ENCODE measurements at places on chromosomes 1 and 21. TPM values are rescaled to one million over a fixed set of nuclear protein-coding genes. Genes with fewer than 3 reads are reported as not detected.

BARHL2 gene
- not detected for total RNA-seq

CFHR2 gene
- not detected for total RNA-seq

CATSPERE gene
- 0.21 TPM for total RNA-seq

F13B gene
- not detected for total RNA-seq

C1orf226 gene
- 3.7 TPM for total RNA-seq

C1orf210 gene
- total RNA-seq = 4.8 TPM

- no peak for DNase-seq
These were observed 608.7 kb upstream of the PLXNA2 start for GRCh38 chr1:208852911-208853310.

DNA sequence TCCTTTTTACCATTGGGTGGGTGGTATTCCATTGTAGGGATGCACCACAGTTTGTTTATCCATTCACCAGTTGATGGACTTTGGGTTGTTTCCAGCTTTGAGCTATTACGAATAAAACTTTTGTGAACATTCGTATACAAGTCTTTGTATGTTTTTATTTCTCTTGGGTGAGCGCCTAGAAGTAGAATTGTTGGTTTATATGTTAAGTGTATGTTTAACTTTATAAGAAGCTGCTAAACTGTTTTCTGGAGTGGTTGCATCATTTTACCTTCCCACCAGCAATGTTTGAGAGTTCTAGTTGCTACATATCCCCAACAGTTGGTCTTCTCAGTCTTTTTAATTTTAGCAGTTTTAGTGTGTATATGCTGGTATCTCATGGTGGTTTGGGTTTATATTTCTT is 132.5 kb downstream of the PEX14 start:
- no peak for DNase-seq

- no peak for DNase-seq
These were observed 59.6 kb upstream of the OLIG2 start for GRCh38 chr21:32966120-32966519.

GRCh38 chr1:182556279-182556678 is 32.8 kb downstream of the RNASEL start:
- DNase-seq = peak; percentile 10

DNA sequence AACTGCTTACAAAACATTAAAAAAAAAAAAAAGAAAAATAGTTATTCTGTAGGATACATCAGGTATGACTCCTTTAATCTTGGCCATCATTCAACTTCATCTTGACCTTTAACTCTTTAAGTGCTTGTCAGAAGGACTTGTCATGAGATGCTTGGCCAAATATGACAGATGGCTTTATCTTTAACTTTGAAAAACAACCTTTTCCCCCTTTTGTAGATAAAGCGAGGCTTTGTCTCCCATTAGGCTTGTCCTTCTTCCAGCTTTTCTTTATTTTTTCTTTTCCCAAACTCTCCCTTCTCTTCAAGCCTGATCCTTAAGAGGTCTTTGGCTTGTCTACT is 2.3 kb downstream of the SRSF10 start:
- DNase-seq = no peak

GRCh38 chr1:55326496-55327243 is 111.5 kb upstream of the USP24 start:
- no peak for DNase-seq

DNA sequence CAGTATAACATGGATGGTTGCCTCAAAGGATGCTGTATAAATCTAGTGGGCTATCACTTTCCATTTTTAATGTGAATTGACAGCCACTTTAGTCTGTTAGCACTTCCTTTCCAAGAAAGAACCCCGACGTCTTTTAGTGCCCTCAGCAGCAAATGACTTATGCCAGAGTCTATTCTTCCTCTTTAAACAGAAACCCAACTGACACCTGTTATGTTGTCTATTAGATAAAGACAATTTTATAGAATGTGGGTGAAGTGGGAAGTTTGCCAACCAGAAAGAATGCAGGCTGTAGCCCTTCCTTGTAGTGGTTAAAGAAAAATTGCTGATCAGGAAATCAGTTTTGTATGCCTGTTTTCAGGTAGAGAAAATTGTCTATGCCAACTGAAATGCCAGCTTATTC is 344.9 kb downstream of the ZNF326 start:
- DNase-seq = no peak

GRCh38 chr1:220914283-220915116 is 35.3 kb downstream of the HLX start:
- no peak for DNase-seq

DNA sequence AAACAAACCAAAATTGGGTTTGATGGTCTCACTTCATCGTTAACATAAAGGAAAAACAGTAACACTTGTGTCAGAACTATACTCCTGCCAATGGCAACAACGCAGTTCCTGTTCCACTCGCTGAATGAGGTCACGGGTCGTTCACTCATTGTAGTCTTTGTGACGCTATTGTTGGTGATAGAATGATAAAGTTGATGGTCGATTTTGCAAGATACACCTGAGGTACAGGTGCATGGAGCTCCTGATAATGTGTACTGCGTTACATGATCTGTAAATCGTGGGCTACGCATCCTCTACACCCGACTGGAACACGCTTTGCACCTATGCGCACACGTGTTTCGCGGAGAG is 391 bp upstream of the CENPS start:
- DNase-seq = no peak

- no peak for DNase-seq
These were observed 48.8 kb downstream of the DISP3 start for GRCh38 chr1:11527541-11528452.

- no peak for DNase-seq
These were observed 12.8 kb upstream of the RNF223 start for GRCh38 chr1:1086911-1087341.

GRCh38 chr1:194474701-194475100 is 1288.3 kb upstream of the B3GALT2 start:
- no peak for DNase-seq

DNA sequence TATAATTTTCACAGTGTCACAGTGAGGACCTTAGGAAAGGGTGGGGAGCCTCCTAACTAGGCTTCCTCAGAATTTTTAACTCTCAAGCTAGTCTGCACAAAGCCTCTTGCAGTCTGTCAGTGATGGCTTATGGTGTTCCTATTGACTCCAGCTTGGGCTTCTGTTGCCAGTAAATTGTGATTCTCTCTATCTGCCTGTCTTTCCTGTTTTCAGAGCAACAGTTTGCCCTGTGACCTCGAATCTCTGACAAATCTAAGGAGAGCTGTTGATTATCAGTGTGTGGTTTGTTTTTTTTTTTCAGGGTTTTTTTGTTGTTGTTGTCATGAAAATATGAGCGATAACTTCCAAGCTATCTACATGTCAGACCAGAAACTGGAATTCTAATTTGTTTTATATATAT is 423.2 kb upstream of the B3GALT2 start:
- no peak for DNase-seq

- DNase-seq = no peak
These were observed 43.8 kb downstream of the RBM11 start for GRCh38 chr21:14259747-14260146.

DNA sequence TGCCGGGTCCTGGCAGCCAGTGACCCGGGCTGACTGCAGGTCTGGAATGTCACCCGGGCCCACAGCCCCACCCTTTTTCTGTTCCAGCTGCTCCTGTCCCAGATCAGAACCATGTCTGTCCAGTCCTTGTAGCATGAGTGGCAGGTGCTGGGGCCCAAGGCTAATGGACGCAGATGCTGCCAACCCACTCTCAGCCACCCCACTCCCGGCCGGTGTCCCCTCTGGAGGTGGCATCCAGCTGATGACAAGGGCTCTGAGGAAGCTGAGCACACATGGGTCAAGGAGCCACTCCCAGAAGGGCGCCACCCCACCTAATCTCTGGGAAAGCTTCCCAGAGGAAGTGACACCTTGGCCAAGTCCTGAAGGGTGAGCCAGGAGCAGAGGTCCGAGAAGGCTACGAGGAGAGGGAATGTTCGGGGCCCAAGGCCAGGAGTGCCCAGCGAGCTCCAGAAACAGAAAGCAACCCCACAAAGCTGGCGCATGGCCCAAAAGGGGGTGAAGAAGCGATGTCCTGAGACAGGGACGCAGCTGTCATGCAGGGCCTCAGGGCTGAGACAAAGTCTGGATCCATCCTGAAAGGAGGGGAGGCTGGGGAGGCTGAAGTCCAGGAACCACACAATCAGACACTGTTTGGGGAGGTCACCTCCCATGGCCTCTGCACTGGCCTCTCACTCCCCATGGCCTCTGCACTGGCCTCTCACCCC is 39.5 kb downstream of the ACOT7 start:
- no peak for DNase-seq

- no peak for DNase-seq
These were observed 27.9 kb downstream of the RERE start for GRCh38 chr1:8789314-8790214.

DNA sequence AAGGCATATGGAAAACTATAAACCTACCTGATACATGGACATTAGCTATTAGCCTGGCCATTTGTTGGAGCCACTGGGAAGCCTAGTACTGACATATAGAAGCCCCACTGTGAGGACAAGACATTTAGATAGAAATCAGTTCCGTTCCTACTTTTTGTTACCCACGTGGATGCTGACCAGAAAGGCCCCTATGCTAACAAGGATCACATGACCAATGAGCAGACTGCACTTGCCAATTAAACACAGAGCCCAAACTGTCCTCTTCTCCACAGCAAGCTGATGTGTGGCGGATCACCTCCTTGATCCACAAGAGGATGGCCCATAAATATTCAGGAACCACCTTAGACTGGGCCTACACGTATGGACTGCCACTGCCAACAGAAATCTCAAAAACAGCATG is 11.2 kb upstream of the OR6K3 start:
- no peak for DNase-seq

Measured in kidney epithelial cell (primary cell).